CD8-positive, alpha-beta T cell (primary cell): ENCODE measurements at places on chromosomes 4 and X.

DNA sequence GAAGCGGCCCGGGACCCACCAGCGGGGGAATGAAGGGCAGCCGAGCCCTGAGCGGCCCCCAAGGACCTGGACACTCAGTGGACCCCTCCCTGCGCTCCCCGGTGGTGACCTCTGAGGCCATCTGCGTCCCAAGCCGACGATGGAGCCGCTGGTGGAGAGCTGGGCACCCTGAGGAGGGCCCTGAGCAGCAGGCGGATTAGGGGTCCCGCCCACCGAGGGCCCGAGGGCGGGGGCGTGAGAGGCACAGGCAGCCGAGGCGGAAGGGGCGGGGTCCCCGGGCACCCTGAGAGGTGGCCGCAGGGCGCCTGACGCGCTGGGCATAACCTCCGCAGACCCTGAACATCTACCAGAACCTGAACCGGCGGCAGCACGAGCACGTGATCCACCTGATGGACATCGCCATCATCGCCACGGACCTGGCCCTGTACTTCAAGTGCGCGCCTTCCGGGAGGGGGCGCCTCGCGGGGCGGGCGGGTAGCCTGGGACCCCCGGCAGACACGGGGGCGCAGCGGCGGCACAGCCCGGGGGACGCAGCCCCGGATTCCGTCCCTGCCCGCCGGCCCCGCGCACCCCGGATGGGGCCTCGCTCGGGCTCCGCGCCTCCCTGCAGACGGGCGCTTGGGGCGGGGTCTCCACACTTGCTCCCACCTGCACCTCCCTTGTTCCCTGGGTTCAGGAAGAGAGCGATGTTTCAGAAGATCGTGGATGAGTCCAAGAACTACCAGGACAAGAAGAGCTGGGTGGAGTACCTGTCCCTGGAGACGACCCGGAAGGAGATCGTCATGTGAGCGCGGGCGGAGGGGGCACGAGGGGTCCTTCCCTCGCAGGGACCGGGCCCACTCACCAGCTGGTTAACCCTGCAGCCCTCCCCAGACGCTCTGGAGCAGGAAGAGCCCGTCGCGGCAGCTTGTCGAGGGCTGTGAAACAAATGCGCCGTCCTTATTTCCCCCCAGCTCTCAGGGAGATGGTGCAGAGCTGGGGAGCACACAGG is 10.3 kb downstream of the ATP5ME start:
- DNase-seq = peak; percentile 67

DNA sequence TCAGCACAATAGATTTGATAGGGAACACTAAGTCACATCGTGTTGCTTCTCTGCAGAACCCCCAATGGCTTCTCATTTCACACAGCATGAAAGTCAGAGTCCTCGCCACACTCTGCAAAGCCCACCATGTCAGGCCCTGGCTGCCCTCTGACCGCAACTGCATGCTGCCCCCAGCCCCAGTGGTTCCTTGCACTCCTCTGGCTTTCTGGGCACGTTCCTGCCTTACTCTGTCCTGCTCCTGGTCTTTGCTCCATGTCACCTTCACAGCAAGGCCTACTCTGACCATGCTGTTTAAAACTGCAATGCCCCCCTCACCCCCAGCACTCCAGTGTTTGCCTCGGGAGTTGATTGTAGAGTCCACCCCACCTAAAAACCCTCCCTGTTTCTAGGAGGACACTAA is 78.1 kb downstream of the EVC start:
- no peak for DNase-seq

- no peak for DNase-seq
Observed at GRCh38 chr4:29309050-29309449, 1411.1 kb upstream of the PCDH7 start.

DNA sequence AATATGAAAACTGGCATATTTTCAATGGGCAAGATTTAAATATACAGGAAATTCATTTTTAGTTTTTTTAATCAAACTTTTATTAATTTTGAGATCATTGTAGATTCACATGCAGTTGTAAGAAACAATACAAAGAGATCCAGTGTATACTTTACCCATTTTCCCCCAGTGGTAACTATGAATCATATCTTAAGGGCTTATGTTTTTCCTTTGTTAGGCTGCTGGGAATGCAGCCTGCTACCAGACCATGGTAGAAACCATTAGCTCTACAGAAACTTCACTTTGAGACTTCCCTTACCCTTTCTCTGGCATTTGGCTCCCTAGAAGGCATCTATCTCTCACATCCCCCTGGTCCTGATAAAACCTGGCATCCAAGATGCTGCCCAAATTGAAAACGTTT is 147.6 kb upstream of the EOLA2 start:
- no peak for DNase-seq

DNA sequence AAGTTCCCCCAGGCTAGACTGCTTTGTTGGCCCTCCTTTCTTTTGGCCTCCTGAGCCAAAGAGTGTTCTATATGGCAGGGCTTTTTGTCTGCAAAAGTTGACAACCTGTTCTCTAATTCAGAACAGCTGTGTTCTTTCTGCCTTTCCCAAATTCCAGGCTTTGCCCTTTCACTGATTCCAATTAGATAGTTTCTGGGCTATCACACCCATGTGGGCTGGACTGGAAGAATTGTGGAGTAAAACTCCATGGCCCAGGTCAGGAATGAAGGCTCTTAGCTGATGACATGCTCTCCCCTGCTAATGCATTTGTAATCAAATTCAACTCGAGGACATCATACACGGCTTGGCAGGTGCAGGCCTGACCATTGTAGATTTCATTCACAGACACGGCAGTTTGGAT is 19.4 kb downstream of the BMP3 start:
- DNase-seq = no peak

DNA sequence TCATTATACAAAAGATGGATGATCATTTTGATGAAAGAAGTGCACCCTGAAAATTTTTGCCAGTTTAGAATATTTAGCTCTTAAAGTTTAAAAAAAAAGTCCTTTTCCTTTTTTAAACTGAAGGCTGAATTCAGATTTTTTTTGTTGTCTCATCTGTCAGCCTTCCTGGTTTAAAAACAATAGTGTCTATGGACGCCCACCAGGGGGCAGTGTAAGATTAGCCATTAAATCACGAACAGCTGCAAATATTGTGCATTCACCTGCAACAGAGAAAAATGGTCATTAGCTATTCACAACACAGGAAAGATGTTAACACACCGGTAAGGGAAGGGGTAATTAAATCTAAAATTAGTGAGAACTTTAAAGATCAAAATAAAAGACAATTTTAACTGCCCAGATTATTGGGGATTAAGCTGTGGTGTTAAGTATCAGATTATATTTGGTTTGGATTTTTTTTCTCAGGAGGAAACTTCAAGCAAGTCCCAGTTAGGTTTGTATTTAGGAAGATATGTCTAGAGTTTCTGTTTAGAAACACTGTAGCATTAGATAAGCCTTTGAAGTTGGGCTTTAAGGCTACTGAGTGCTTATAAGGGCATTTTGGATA is 4.4 kb upstream of the CXorf38 start:
- DNase-seq = peak; percentile 52

DNA sequence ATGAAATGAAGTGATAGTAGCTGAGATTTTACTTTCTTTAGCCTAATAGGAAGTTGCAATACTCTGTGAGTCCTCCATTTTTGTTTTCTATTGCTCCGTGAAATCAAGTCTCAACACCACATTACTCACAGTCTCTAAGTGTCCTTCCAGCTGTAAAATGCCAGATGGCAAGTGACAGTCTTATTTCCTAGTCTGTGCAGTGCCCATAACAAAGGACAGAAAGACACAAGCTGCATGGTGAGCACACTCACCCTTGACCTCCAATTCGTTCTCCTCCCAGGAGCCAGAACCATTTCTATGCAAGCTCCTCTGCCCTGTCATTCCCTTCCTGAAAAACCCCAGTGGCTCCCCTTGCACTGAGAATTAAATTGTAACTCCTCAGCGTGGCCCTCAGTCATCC is 101.6 kb downstream of the PARM1 start:
- no peak for DNase-seq

DNA sequence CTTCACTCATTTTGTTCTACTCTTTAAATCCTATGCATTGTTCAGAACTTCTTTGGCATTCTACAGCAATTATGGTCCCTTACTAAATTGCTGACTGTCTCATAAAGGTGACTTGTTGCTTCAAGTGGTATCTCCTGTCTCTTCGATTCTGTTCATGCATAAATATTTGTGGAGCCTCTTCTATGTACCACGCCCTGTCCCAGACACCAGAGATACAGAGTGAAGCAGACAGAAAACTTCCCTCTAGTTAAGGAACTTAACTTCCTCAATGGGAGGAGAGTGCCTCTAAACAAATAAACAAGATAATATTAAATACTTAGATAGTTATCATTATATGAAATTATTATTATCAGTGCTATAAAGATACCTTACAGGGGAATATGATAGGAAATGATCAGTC is 235.7 kb downstream of the FRAS1 start:
- no peak for DNase-seq

DNA sequence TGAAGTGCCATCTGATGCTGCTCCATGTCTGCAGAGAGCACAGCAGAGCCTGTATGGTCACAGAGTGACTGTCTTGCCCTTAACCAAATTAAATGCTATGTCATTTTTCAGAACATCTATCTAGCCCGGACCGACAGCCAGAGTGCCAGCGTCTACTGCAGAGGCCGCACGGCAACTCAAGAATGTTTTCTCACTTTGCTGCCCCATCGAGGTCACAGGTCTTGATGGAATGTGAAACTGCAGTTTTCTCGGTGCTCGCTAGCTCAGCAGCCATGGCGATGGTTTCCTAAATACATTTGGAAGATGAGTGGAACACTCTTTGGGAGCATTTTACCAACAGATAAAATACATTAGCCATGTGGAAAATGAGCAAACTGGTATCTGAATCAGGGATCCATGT is 125.7 kb downstream of the ENPP6 start:
- no peak for DNase-seq

DNA sequence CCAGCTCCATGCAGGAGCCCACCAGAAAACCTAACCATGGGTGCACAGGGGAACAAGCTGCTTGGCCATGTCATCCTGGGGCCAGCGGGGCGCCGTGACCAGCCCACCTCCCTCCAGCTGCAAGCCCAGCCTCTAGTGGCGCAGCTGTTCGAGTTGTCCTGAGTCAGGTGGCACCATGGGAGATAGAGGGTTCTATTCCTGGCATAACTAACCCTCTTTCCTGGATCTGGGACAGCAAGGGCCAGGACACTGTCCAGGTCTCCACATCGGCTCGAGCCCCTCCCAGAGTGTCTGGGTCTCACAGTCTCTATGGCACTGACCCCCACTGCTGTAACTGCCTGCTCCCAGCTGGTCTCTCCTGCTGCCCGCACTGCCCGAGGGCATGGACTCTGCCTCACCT is 16.7 kb downstream of the ABLIM2 start:
- no peak for DNase-seq

DNA sequence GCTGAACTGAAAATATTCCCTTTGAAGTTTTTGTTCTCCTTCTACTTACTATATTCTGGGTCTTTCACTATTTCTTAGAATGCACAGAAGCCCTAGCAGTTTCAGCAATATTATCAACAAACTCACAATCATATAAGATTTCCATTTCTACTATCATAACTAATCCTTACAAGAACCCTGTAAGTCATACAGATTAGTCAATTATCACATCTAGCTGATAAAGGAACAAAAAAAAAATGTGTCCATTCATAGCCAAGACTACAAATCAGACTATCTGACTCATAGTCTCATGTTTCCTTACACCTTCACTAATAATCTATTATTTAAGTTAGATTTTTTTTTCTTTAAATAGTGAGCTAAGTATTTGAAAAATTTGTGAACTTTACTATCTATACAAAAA is 72.5 kb downstream of the LRBA start:
- DNase-seq = no peak
